NCI-H510A treated with DMSO at 0.1 percent for 48 hours (cell line): ENCODE measurements at places on chromosomes 7 and 10.
A peak's percentile ranks its signal among the peaks of the same experiment; 100 is the strongest.

- no peak for DNase-seq
Observed at GRCh38 chr7:8314566-8314965, 52.6 kb upstream of the ICA1 start.

DNA sequence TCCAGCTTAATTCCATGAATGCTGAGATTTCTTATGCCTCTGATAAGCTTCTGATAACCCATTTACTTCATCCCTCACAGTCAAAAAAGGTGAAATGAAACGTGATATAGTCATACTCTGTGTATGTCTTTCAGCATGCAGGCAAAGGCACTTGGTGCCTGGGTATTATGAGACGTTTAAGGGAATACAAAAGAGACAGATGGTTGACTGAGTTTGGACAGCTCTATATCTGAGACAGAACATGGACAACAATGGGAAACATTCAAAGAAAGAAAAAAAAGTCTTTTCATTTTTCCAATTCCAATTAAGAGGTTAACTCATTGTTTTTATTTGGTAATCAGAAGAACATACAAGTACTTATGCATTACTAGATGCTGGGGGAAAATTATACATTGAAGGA, 96.2 kb downstream of the PPP1R17 start:
- DNase-seq: no peak

DNA sequence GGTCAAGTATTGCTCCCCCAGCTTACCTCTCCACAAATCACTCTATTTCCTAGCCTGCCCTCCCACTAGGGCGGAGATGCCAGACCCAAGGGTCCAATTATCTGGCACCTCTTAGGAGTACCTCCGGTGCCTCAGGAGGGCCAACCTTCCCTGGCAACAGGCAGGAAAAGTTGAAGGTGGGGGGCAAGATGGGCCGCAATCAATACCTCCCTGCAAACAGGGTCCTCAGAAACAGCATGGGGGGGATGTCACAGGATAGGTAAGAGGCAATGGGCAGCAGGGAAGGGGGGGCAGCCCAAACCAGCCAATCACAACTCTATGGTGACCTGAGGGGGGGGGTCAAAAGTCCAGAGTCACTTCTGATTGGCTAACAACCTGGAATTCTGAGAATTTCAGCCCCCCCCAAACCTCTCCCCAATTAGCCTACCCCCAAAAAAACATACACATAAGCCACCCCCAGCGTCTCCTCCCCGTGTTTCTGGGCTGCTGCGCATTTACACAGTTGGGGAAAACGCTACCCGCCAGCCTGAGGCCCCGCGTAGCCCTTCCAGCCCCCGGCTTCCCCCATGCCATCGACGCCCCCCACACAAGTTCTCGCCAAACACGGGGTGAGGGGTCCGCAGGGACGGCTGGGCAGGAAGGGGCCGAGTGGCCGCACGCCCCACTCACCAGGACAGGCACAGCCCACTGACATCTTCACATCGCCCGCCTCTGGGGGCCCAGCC, 589 bp downstream of the LDB1 start:
- DNase-seq: no peak

DNA sequence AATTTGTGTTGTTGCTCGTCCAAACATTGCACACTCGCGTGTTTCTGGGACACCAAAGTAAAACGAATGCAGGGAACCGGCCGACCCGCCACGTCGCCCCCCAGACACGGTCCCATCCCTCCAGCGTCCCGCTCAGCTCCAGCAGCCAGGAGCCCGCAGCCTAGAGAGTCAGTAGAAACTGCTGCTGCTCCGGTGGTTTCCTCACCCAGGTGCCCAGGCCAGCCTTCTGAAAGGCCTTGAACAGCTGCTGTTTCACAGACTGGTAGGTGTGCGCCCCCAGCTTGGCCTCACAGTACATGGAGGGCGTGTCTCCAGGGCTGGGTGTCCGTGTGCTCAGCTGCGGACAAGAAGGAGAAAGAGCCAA, 126.8 kb downstream of the WDR37 start:
- DNase-seq: peak; percentile 84

- peak; percentile 50 for DNase-seq
Observed at GRCh38 chr10:20858292-20859124, 38.6 kb downstream of the NEBL start.

GRCh38 chr7:888081-889024, 12.0 kb downstream of the GET4 start:
- DNase-seq: no peak

DNA sequence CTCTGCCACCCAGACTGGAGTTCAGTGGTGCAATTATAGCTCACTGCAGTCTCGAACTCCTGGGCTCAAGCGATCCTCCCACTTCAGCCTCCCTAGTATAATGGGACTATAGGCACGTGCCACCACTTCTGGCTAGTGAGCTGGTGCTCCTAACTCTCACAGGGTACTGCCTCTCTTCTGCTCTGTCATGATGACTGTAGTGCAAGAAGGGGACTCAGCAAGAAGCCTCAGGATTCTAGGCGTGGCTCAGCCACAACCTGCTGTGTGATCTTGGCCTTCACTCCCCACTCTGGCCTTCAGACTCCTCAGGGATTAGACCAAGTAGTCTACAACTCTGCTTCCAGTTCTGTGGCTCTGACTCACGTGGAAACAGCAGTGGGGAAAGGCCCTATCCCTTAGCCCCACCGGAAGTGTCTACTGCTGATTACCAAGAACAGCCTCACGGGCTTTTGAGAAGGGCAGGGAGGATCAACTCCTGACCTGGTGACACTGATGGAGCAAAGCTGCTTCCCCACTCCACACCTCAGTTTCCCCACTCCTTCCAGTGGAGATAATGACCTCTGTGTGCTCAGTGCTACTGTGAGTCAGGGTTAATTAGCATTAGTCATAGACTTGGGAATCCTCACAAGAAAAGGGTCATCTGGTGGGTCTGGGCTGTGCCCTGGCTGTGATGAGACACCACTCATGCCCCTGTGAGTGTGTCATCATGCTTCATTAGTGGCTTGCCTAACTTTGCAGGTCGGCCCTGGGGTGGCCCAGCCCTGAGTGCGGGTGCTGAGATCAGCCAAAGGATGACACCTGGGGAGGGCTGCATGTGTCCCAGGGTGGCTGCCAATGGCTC, 41.1 kb downstream of the ZC3HC1 start:
- DNase-seq: no peak

DNA sequence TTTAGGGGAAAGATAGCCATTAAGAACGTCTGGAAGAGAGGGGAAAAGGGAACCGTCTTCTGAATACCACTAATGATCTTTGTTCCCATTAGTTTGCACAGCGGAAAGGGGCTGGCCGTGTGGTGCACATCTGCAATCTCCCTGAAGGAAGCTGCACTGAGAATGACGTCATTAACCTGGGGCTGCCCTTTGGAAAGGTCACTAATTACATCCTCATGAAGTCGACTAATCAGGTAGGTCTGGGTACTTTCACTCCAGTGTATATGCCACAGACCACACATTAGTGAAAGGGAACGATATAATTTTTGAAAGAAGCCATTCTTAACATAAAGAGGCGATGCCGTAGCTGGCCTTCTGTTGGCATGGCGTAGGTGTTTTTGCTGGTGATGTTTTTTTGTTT, 74.3 kb upstream of the PDCD4 start:
- DNase-seq: no peak

DNA sequence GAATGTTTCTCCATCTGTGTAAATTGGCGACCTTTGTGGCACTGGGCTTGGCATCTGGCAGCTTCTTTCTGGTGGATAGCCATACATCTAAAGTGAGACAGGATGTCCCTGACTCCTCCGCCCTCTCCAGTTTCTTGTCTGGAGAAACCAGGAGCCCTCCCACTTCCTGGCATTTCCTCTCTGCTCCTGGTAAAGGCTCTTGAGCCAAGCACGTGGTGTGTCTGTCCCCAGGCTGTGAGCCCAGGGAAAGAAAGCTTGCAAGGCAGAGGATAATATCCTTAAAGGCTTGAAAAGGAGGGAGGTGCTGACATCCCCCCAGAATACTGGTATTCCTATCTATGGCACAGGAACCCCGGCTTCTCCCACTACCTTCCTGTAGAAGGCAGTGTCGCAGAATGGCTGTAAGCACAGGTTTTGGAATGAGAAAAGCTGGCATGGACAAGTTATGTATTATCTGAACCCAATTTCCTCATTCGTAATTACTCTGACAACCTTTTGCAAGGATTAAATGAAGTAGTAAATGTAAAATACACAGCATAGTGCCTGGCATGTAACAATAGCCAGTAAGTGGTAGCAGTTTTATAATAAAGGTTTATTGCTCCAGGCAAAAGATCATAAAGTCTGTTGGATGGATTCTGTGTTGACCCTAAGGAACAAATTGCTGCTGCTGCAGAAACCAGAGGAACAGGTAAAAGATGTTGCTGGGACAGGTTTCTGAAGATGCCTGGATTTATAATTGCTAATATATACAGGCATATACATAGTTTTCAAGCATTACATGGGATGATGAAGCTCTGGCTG, 11.8 kb upstream of the ACSL5 start:
- no peak for DNase-seq

- DNase-seq: no peak
Observed at GRCh38 chr7:125871431-125871830, 941.8 kb upstream of the POT1 start.

GRCh38 chr7:129009437-129009836, 45.5 kb downstream of the TNPO3 start:
- no peak for DNase-seq
